Activated naive CD8-positive, alpha-beta T cell treated with anti-CD3 and anti-CD28 coated beads for 36 hours (primary cell): ENCODE measurements at places on chromosomes 7 and 10. TPM values are rescaled to one million over a fixed set of nuclear protein-coding genes. Genes with fewer than 3 reads are reported as not detected.

- peaks cover 2% of the 10 kb centered on the region for H3K36me3 ChIP-seq
- H3K27me3 ChIP-seq = no peaks in the 10 kb centered on the region
- DNase-seq = no peak
- H3K27ac ChIP-seq = no peak overlapping the region
- H3K4me3 ChIP-seq = no peak overlapping the region
- H3K4me1 ChIP-seq = no peaks in the 10 kb centered on the region
Measured at GRCh38 chr7:28808796-28809533, 149.2 kb downstream of the TRIL start.

Gene HOXA13
- total RNA-seq = not detected

DNA sequence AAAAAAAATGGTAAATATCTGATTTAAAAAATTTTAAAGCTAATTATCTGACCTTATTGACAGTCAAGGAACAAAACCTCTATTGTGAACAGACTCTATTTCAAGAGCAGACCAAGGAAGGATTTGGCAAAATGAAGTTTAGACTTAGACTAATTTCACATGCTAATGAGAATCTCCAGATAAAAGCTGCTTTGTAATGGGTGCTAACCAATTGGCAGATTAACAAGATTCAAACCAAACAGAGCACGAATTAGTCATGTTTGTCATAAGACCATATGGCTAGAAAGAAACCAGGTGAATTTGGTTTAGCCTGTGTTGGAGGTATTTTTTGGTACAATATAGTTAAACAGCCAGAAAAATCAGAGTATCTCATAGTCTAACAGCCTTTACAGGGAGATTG lies 429.1 kb upstream of the NFE2L3 start:
- no peaks in the 10 kb centered on the region for H3K36me3 ChIP-seq
- H3K27me3 ChIP-seq = no peaks in the 10 kb centered on the region
- DNase-seq = no peak
- no peak overlapping the region for H3K4me3 ChIP-seq

- no peak overlapping the region for H3K27ac ChIP-seq
- no peaks in the 10 kb centered on the region for H3K36me3 ChIP-seq
- no peaks in the 10 kb centered on the region for H3K4me1 ChIP-seq
- peaks cover 21% of the 10 kb centered on the region for H3K27me3 ChIP-seq
- no peak for DNase-seq
- H3K4me3 ChIP-seq = no peak overlapping the region
Measured at GRCh38 chr10:133567119-133567518, 1.7 kb upstream of the SYCE1 start.

Gene ZPBP
- not detected for total RNA-seq

Gene NME8
- total RNA-seq = not detected

Gene SLC35G1
- 4.0 TPM for total RNA-seq
